CD4-positive, alpha-beta T cell treated with Interleukin-21 for 1 hour (primary cell): ENCODE measurements at places on chromosomes 6 and 20.

GRCh38 chr20:7943891-7944290, 3.6 kb upstream of the HAO1 start:
- no peak for DNase-seq

GRCh38 chr6:39958947-39959346, 24.7 kb upstream of the MOCS1 start:
- DNase-seq: no peak

- peak; percentile 33 for DNase-seq
Measured at GRCh38 chr20:973785-974194, 28.3 kb downstream of the RSPO4 start.

- DNase-seq: no peak
Measured at GRCh38 chr6:10219510-10219909, 195.4 kb downstream of the TFAP2A start.

DNA sequence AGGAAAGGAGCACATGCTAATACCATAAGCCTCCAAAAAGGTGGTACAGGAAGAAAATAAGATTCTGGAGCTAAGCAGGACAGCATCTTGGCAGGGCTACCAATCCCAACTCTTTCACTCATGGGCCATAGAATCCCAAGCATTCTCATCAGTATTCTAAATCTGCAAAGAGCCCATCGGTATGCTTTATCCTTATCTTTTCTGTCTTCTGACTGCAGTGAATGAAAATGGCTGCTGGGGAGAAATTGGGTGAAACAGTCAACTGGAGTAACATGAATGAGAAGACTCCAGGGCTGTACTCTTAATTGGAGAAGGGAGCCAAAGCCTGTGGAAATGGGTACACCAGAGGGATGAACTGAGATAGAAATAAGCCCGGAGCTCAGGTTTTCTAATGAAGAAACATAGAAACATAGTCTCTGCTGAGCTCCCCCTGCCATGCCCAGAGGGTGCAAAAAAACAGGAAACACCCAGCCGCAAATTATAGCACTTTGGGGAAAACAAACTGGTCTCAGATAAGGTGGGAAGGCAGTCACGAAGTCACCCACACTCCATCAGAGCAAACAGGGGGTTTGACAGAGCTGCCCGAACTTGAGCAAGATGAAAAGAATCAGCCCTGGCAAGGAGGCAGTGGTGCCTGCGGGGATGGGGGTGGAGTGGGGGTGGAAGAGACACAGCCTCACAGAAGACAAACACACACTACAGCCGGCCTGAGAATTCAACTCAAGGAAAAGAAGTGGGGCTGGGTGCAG, 35.4 kb upstream of the E2F3 start:
- peak; percentile 47 for DNase-seq

DNA sequence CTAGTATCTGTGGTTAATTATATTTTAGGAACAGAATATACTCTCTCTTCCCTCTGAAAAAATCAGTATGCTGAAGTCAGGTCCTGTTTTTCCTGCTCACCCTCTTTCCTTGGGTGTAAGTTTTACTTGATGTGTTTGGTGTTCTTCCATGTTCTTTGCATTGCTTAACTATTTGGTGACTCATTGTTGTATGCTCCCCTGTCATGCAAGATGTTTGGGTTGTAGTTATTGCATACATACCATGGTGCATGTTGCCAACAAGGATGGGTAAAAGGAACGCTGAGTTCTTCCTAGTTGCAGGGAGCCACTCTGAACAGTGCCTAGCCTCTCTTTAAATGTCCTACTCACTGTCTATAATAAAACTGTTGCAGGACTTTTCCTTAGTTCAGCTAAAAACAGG, 207.9 kb upstream of the LAMP5 start:
- no peak for DNase-seq

DNA sequence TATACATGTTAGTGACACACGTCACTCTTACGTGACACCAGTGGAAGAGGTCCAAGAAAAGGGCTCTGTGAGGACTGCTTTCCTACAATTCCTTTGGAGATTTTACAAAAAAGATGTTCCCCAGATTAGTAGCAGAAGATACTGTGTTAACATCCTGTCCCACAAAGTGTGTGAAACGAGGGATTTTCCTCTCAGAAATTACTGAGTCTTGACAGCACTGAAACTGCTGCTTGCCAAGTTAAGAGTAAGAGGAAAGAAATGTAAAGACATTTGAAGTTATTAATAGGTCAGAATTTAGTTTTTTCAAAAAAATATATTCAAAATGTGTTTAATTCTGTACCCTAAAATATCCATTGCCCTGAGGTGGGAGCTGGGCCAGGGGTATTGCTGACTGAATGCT, 58.8 kb upstream of the MAP7 start:
- no peak for DNase-seq

DNA sequence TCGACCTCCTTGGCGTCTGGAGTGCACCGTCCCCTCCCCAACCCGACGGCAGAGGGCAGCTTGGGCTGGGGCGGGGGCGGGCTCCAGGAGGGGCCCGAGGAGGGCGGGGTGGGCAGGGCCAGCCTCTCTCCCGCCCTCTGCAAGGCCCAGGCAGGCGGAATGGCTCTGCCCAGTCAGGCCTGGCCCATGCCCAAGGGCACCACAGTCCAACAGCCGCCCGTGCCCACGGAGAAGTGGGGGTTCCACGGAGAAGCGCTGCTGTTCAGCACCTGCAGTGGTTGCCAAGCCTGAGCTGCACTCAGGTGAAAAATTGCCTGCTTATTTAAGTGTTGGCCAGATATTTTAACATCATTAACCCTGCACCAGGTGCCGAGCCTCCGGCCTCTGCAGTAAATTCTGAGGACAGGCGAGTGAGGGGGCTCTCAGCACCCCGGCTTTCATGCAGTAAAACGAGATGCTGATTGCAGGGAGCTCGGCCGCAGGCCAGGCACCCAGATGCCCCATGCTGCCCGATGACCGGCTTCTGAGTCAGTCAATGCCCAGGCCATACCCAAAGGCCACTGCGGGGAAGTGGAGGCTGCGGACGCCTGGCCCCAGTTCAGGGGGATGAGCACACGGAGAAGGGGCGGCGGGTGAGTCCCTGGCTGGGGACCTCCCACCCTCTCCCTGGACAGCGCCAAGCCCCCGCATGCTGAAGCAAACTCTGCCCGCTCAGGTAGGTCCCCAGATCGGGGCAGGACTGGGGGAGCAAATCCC, at the start of gene SRMS:
SRMS (minus strand) TSS at position 25 of the 756 bp plus-strand sequence. CDS start 286 bp downstream, outside the sequence.
- no peak for DNase-seq

DNA sequence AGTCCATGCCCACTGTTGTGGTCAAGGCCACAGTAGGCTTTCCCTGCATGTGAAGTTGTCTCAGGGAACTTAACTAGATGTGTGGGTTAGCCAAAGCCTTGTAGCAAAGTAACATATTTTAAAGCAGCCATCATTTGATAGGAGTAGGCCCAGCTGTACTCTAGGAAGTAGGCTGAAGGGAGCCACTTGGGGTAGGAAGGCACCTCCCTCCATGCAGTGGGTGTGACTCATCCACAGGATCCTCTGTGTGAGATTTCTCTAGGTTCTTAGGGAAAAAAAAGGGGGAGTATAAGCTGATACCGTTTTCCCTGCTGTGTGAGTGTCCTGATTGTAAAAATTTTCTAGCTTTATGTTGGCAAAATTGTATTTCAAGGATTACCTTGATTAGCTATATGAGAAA, 44.7 kb downstream of the VAPB start:
- DNase-seq: no peak

- no peak for DNase-seq
Measured at GRCh38 chr6:111722179-111722731, 116.6 kb upstream of the TRAF3IP2 start.

DNA sequence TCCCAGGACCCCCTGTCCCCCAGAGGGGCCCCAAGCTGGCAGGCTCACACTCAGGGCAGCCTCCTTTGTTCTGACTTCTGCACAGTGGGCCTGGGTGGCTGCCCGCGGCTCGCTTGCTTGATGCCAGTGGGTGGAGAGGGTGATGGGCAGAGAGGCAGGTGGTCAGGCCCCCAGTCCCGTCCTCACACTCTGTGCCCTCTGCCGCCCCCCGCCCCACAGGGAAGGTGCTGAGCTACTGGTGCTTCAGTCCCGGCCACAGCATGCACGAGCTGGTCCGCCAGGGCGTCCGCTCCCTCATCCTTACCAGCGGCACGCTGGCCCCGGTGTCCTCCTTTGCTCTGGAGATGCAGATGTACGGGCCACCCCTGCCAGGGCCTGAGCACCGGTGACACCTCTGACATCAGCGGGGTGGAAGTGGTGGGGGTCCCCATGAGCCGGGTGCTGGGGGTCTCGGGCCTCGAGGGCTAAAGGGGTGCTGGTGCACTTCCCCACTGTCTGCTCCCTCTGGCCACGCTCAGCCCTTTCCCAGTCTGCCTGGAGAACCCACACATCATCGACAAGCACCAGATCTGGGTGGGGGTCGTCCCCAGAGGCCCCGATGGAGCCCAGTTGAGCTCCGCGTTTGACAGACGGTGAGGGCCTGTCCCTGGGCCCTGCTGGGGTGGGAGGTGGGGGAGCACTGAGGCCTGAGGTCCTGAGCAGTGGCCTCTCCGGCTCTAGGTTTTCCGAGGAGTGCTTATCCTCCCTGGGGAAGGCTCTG, 8.9 kb upstream of the TNFRSF6B start:
- no peak for DNase-seq

- peak; percentile 27 for DNase-seq
Measured at GRCh38 chr6:33886673-33887144, 82.9 kb upstream of the MLN start.

GRCh38 chr20:62628691-62629090, 13.6 kb upstream of the SLCO4A1 start:
- no peak for DNase-seq

GRCh38 chr20:45629496-45630100, at the start of gene WFDC10A:
Gene WFDC10A, plus strand, starts transcription at chr20:45629739. Its CDS starts 75 bp downstream, at chr20:45629814.
- peak; percentile 16 for DNase-seq

DNA sequence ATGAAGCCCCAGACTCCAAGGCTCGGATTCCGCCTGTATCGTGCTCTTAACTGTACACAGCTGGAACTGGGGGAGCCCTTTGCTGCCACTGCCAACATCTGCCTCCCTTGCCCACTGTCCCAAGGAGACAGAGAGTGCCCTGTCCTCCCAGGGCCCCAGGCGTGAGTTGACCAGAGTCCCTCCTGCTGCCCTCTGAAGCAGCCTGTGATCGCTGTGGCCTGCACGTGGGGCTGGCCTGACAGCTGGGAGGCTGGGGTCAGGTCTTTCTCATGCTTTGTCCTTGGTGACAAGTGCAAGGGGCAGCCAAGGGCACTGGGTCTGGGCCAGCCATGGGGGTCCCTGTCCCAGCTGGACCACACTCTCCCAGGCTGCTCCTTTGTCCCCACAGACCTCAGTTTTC, 44.3 kb downstream of the KIAA1755 start:
- no peak for DNase-seq

GRCh38 chr6:123764722-123765121, 38.9 kb upstream of the NKAIN2 start:
- DNase-seq: no peak

GRCh38 chr6:155115893-155116570, 120.9 kb downstream of the TIAM2 start:
- DNase-seq: no peak

GRCh38 chr20:50460608-50461267, 49.4 kb upstream of the PTPN1 start:
- peak; percentile 81 for DNase-seq

DNA sequence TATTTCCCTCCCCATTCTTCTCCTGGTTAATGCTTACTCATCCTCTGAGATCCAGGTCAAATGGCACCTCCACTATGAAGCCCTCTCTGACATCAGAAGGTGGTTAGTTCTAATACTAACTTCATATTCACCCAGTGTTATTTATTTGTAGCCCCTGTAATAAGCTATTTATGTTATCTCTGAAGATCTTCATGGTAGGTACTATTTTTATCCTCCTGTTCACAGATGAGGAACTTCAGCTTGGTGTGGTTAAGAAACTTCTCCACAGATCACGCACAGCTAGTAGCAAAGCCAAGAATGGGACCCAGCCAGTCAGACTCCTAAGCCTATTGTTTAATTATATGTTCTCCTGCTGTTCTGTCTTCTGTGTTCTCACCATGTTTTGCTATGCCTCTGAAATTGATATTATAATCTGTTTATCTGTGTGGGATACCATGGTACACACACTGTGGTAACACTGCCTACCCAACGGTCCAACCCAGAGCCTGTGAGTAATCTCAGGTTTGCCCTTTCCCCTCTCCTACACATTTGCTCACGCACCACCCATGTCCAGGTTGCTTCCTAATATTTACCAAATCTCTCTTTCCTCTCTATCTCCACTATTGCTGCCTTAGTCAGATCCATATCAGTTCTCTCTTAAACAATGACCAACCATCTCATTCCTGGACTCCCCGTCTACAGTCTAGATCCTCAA, 98.4 kb downstream of the IPCEF1 start:
- no peak for DNase-seq

GRCh38 chr20:8018958-8019245, 659 bp downstream of the TMX4 start:
- peak; percentile 72 for DNase-seq

GRCh38 chr20:35541118-35541782, 628 bp upstream of the ERGIC3 start:
- no peak for DNase-seq

GRCh38 chr20:6765469-6766058, 1.9 kb upstream of the BMP2 start:
- DNase-seq: no peak

DNA sequence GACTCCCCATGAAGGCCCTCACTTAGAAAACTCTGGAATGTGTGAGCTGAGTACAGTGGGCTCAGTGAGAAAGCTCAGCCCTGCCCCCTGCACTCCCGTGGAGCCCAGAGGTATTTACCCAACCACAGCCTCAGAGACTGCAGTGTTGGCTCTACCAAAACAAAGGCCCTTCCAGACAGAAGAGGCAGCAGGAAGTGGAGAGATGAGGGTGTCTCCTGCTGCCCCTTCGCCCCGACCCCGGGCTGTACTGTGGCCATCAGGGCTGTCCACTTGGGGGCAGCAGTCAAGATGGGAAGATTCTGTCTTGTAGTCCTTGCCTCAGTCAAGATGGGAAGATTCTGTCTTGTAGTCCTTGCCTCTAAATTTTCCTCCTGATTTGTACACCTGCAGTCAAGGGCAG, 341.3 kb downstream of the TAF4 start:
- DNase-seq: no peak

DNA sequence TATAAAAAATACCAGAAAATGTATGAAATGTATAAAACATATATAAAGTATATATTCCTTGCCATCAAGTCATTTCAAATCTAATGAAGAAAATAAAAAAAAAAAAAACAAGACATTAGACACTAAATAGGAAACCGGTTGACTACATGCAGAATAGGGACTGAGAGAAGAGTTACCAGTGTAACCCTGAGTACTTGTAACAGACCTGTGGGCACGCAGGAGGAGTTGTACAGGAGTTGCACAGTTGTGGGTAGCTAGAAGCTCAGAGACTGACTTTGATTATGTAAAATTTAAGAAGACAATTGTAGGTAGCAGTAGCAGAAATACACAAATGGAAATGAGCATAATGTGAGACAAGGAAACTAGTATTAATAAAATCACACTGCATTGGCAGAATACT, 112.4 kb upstream of the DST start:
- DNase-seq: no peak

GRCh38 chr20:2932498-2932897, 59.2 kb downstream of the PTPRA start:
- DNase-seq: no peak

GRCh38 chr6:107538856-107539387, 49.0 kb downstream of the SOBP start:
- DNase-seq: no peak

- DNase-seq: no peak
Measured at GRCh38 chr20:9186396-9186795, 117.5 kb downstream of the PLCB4 start.

- DNase-seq: no peak
Measured at GRCh38 chr6:35219683-35220326, 6.0 kb downstream of the SCUBE3 start.

GRCh38 chr6:73024598-73024997, 200.7 kb downstream of the KHDC1L start:
- no peak for DNase-seq

- DNase-seq: no peak
Measured at GRCh38 chr6:95280686-95281273, 296.6 kb upstream of the MANEA start.
